ENCODE measurements at places on chromosomes 7 and 10.
A peak's percentile ranks its signal among the peaks of the same experiment; 100 is the strongest.

DNA sequence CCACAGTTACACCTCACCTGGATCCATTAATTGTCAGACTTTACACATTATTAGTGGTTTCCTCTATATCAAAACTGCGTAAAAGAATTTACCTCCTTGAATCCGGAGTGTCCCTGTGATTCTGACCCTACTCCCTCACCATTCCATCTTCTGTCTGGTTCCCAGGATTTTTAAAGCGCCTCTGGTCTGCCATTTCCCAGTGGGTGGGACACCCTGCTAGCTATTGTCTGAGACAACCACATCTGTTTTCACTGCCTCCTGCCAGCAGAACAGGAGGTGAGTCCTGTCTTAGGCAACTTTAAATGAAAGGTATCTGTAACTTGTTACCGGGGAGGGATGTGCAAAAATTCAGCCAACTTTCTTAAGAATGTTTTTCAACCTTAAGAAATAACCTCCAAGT, 2.3 kb downstream of the MACROH2A2 start:
- no peak for DNase-seq

GRCh38 chr10:96309628-96310320, 5.5 kb downstream of the DNTT start:
- DNase-seq, result no peak

- DNase-seq, result no peak
Measured at GRCh38 chr10:21145751-21146435, 248.8 kb upstream of the NEBL start.

- no peak for DNase-seq
Measured at GRCh38 chr7:112267944-112268691, 61.6 kb downstream of the ZNF277 start.

- DNase-seq, result no peak
Measured at GRCh38 chr7:105682341-105683060, 101.2 kb upstream of the EFCAB10 start.

- DNase-seq, result no peak
Measured at GRCh38 chr7:64863969-64864368, 39.1 kb upstream of the ZNF273 start.

DNA sequence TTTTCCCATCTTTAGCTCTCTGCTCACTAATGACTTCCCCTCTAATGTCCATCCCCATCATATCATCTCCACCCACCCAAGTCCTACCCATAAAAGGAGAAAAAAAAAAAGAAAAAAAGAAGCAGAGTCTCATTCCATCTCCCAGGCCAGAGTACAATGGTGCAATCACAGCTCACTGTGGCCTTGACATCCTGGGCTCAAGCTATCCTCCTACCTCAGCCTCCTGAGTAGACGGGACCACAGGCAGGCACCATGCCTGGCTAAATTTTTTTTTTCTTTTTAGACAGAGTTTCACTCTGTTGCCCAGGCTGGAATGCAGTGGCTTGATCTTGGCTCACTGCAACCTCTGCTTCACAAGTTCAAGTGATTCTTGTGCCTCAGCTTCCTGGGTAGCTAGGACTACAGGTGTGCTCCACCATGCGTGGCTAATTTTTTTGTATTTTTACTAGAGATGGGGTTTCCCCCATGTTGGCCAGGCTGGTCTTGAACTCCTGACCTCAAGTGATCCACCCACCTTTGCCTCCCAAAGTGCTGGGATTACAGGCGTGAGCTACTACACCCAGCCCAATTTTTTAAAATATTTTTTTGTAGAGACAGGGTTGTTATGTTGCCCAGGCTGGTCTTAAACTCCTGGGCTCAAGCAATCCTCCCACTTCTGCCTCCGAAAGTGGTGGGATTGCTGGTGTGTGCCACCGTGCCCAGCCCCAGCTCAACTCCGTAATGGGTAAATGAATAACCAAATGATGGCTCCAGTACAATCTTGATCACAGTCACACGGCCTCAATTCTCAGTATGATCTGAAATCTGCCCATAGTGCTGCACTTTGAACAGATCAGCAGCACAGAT, 24.6 kb upstream of the SGMS1 start:
- DNase-seq, result no peak

DNA sequence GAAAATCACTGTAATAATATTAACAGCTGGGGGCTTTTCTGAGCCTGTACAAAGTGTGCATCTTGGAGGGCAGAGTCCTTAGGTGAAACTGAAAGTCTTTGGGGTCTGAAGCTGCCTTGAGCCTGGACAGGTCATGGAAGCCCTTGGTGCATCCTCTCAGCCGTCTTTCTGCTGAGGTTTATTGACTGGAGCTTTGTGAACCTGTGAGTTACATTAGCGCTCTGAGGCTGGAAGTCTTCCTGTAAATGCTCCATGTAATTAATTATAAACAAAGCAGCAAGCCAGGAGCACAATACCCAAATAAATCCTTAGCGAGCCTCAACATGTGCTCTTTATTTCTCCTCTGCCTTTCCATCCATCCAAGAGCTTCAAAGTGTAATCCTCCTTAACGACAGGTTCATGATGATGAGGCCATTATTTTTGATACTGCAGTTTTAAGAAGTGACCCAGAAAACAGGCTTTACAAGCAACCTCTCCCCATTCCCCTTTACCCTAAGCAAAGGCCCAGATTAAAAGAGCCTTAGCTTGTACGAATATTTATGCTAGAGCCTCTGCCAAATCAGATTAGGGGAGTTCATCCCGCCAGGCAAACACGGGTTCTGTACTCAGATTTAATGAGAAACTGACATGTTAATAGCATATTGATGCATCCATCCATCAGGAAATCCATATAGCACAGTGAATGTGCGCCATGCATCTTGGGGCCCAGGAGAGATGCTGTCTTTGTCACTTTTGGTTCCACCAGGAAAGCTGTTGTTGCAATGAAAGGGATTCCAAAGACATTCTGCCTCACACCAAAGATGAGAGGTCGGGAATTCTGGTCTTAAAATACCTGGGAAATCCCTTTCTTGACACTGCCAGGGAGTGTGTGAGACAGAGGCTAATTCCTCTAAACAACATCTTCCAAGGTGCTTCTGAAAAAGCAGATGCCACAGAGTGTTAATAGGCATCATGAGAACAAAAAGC, 118.1 kb downstream of the ANLN start:
- DNase-seq, result no peak

GRCh38 chr7:48114589-48114988, 25.5 kb downstream of the UPP1 start:
- DNase-seq, result no peak

DNA sequence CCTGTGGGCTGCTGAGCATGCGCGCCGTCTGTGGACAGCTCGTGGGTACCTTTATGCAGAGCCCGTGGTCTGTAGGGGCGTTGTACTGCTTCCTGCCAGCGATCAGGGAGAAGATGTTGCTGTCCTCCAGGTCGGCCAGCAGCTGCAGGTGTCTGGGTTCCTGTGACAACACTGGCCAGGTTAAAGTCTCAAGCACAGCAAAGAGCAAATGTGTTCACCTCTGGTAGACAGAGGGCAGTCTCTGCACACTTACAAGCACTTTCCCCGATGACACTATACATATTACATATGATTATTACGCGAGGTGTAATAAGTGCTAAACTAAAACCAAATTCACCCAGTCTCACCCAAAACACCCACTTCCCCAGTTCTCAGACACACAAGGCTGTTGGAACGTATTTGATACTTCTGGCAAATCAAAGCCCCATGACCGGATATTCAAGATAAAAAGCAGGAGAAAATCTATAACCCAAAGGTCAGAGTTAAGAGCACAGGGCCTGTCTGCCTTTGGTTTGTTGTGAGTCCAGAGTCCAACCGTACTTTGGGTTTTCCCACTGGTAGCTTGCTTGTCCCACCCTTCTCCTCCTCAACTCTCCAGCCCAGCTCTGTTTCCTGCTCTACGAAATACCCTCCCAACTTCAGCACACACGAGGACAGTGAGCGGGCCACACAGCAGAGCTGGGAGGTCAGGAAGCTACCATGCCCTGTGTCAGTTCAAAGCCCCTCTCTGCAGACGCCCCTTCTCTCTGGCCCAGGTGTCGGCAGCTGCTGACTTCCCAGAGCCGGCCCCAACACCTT, 49.7 kb upstream of the DDC start:
- DNase-seq, result peak; percentile 56

- DNase-seq, result peak; percentile 20
Measured at GRCh38 chr7:55129541-55130394, 111.0 kb downstream of the EGFR start.

DNA sequence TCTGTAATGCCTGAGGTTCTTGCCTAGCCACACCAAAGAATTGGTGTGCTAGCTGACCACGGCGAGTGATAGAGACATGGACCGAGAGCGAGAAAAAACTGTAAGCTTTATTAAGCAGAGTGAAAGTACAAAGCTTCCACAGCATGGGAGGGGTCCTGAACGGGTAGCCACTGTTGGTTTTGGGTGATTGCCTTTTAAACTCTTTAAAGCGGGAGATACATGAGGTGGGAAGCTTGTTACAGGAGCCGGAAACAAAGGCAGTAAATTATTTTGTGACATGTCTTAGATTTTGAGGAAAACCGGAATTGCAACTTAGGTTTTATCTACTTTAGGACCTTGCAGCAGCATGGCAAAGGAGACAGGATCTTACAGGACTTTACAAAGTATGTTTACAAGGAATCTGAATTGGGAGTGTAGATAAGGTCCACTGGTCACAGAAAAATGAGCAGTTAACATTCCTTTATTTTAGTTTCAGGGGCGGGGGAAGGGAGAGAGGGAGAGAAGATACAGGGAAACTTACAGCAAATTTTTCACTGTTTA, 252.7 kb upstream of the MBL2 start:
- DNase-seq, result peak; percentile 17

DNA sequence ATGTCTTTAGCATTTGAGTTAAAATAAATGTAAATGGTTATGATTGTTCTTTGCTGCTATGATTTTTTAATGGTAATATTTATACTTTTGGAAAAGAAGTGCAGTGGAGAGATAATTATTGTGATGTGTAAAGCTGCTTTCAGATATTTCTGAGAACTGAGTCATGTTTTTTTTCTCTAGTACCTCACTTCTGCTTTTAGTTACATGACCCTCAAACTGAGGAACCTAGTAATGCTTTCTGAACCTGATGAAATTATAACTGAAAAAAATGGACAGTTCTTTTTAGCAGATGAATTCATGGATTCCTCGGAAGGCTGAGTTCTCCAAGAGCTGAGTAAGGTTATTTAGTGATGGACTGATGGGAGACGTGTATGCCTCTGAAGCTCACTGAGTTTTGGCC, 167.8 kb downstream of the CDCA7L start:
- DNase-seq, result no peak

DNA sequence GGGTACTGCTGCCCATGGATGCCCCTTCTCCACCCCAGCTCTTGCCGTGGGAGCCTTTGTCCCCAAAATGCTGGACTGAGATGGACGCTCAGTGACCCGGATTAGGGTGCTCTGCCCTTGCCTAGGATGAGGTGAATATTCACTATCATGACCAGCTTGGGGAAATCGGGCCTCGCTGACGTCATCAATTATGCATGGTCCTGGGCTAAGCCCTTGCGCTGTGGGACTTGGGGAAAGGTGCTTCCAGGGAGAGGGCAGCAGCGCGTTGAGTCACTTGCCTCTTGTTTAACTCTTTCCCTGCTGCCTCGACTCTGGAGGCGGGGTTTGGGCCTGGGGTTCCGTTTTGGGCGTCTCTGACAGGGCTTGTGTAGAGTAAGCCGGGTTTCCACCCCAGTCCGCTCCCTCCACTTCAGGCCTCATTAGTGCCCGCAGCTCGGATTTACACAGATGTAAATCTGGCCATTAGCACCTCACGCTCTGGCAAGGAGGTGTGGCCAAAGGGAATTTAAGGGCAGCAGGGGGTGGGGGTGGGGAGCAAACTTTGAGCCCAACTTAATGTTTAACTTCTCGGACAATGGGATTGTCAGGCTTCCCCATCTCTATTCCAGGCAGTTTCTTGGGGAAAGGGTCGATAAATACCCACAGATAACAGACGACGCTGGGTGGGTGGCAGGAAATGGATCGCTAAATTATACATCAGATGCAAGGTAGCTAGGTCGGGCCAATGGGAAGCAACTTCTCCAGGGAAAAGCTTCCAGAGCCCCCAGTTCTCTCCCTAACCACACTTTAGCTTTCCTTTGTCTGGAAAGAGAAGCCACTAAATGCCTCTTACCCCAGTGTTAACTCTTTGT, 51.3 kb upstream of the TCF7L2 start:
- DNase-seq, result peak; percentile 71

DNA sequence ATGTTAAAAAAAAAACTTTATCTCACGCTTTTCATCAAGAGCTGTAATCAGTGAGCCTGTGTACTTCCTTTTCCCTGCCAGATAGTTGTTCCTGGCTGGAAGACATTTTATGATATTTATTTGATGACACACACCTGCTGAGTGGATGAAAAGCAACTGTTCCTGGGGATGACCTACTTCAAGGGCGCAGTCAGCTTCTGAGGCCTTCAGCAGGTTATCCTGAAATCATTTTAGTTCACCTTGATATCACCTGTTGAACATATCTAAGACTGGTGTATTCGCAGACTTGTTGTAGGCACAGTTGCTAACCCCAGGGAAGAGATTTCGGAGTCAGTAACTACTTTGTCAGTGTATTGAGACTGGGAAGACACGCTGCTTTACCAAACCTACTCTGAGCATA, 234.5 kb upstream of the TCF7L2 start:
- no peak for DNase-seq

- DNase-seq, result no peak
Measured at GRCh38 chr7:64854969-64855368, 48.1 kb upstream of the ZNF273 start.

DNA sequence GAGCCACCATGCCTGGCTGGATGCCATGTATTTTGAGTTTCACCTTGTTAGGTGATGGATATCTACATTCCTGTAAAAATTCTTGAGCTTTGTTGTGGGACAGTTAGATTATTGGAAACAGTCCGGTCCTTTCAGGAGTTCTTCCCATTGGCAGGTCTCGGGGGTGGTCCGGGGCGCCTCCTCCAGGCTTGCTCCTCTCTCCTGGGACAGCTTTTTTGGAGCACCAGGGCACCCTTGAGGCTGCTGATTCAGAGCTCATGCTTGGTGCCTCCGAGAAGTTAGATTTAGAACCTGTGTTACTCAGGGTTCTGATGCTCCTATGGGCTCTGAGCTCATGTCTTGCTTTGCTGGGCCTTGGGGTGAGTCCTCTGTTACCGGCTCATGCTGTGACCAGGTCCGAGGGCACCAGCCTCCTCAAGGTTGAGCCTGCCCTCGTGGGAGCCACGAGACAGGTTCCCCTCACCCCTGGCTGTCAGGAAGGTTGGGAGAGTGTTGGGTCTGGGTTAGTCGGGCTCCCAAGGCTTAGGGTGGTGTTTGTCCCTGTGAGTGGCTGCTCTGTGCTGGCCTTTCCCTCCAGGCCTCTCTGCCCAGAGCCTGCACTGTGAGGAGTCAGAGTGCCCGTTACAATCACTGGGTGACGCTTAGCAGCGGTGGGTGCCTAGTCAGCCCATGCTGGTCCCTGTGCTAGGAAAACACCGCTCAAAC, 6.0 kb downstream of the SPRN start:
- no peak for DNase-seq

- no peak for DNase-seq
Measured at GRCh38 chr10:26682931-26683330, 14.6 kb upstream of the PDSS1 start.

DNA sequence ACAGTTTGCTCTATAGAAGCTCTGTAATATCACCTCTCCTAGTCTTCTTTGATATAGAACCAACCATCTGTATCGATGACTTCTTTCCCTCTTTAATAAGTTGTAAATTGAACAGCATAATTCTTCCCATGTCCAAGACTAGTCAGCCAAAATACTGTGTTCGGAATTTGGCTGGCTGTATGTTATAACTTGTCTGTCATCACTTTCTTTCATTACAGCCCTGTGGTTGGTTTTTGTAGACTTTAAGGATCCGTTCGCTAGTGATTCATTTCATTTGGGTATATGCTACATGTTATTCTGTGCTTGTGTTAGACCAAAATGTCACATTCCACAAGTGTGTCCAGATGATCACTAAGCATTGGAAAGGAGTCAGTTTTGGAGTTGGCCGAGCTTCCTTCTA, 155.4 kb upstream of the ITGB1 start:
- no peak for DNase-seq
